Mesendoderm (in vitro differentiated cells): ENCODE measurements at places on chromosomes 4 and X.

DNA sequence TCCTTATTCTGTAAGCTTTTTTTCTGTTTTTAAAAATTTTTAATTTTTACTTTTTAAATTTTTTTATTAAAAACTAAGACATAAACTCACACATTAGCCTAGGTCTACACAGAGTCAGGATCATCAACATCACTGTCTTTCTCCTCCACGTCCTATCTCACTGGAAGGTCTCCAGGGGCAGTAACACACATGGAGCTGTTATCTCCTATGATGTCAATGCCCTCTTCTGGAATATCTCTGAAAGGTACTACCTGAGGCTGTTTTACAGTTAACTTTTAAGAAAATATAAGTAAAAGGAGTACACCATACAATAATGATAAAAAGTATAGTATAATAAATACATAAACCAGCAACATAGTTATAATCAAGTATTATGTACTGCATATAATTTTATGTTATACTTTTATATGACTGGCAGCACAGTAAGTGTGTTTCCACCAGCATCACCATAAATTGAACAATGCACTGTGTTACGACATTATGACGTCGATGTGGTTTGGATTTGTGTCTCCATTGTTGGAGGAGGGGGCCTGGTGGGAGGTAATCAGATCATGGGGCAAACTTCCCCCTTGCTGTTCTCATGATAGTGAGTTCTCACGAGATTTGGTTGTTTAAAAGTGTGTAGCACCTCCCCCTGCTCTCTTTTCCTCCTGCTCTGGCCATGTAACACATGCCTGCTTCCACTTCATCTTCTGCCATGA lies 21.3 kb downstream of the IL15 start:
- no peak for DNase-seq

DNA sequence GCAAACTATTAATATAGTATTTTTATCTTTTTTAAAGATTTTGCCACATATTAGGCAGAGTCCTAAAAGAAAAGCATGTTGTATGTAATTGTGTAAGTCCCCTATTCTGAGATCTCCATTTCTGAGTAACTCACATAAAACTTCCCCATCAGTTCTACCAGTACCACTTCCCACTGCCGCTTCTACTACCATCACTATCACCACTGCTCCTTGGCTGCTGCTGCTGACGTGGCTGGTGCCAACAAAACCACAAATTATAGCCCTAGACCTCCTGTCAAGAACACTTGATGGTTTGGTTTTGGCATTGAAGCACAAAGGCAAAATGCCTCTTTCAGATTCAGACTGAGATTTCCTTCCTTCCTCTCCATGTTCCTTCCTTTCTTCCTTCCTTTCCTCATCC lies 106.4 kb downstream of the MMRN1 start:
- DNase-seq: no peak

- DNase-seq: no peak
These were observed 5.6 kb upstream of the AMOT start for GRCh38 chrX:112846187-112846586.

- DNase-seq: no peak
These were observed 9.4 kb downstream of the NPY5R start for GRCh38 chr4:163353054-163353453.

DNA sequence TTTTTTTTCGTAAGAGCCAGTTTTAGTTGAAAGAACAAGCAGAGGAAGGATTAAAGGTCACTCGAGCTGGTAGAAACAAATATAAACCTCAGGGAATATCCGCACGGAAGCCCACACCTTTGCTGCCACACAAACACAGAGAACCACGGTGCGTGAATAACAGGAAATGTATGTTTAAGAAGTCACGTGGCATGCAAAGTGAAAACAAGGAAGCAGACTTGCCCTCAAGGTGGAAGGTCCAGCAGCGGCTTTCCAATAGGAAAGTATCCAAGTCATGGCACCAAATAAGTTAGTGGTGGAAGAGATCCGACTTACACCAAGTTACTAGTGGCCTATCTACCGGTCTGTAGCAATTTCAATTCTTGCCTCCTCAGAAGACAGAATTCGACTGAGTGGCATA lies 215.5 kb downstream of the HHIP start:
- DNase-seq: no peak

- peak; percentile 97 for DNase-seq
These were observed at the start of gene NOCT for GRCh38 chr4:139015269-139015947. Gene NOCT (plus strand): TSS chr4:139015781. CDS start chr4:139015982, 201 bp downstream.

- no peak for DNase-seq
These were observed 192.4 kb downstream of the CCNG2 start for GRCh38 chr4:77349364-77349763.

GRCh38 chrX:19728915-19729314 lies 158.5 kb downstream of the SH3KBP1 start:
- DNase-seq: no peak

DNA sequence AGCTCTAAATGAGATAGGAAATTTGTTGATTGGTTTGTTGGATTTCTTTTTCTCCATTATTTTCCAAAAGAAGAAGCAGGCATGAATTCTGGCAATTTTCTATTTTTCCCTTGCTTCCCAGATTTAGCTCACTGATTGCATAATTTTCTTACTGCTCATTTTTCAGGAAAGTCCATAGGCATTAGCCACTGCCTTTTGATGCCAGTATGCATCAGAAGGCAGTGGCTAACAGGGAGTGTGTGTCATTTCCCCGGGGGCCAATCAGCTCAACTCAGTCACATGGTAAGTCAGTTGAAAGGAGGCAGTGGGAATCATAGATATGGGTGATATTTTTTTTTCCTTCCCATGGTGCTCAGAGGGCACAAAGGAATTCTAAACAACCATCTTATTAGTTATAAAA lies 156.7 kb downstream of the TRIML1 start:
- DNase-seq: no peak
